CD4-positive, alpha-beta T cell treated with Interleukin-4 for 4 hours (primary cell): ENCODE measurements at places on chromosomes 2 and 18.

- DNase-seq = no peak
Observed at GRCh38 chr18:41737218-41737617, 217.8 kb upstream of the PIK3C3 start.

DNA sequence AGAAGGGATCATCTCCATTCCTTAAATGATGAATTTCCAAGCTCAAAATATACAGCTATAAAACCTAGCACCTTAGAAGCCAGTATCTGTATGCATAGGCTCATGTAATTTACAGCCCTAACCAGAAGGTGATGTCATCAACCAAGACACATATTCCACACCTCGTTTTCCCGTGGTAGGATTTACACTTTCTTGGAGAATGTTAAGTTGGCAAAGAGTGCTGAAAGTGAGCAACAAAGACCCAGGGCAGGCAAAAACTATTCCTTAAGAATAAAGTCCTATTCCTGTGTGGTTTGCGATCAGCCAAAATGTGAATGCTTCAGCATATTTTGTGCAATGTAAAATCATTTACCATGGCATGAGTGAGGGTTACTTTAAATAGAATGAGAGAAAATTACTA lies 247.1 kb downstream of the OSR1 start:
- DNase-seq = no peak

DNA sequence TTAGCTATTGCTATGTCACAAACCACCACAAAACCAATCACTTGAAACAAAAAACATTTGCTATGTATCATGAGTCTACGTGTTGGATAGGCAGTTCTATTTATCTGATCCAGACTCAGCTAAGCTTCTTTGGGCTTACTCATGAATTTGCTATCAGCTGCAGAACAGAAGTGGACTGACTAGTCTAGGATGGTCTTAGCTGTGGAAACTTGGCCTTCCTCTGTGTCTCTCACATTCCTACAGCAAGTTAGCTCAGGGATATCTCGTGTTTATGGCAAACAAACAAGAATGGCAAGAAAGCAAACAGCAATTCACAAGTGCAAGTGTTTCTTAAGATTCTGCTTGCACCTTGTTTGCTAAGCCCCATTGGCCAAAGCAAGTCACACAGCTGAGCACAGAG lies 288.0 kb upstream of the TNP1 start:
- DNase-seq = no peak

GRCh38 chr2:238861013-238861730 lies 13.3 kb downstream of the TWIST2 start:
- no peak for DNase-seq

GRCh38 chr18:44705075-44705675 lies 24.5 kb downstream of the SETBP1 start:
- no peak for DNase-seq

DNA sequence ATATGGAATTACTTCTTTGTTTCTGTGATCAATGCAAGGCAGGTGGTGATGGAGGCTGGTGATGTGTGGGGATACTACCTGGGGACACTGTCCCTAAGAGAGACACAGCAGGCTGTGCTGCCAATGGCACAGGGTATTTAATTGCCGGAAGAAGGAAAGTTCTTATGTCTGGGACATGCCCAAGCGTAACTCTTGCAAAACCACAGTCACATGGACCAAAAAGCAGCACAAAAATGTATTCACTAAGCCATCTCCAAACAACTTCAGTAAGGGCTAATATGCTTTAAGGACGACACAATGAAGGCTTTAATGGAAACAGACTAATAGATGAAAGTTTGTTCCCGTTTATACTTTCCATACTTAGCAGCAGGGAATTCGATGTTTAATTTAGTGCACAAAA lies 49.7 kb upstream of the AP1S3 start:
- DNase-seq = no peak

- no peak for DNase-seq
Observed at GRCh38 chr2:111618978-111619902, 264.8 kb downstream of the ANAPC1 start.

DNA sequence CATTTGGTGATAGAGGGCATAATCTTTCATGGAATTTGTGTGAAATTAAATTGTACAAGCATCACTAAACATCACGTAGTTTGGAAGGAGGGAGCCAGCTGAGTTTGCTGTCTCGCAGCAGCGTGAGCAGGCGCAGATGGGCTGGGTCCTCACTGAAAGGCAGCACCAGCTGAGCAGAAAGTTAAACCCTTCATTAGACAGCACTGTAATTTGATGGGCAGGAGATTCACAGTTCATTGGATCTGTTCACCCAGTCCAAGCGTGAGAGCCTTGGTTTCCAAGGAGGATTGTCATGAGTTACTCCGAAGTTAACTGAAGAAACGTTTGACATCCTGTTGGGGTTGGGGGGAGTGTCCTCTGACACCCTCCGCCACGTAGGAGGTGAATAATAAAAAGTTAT lies 89.8 kb upstream of the NFATC1 start:
- DNase-seq = no peak

DNA sequence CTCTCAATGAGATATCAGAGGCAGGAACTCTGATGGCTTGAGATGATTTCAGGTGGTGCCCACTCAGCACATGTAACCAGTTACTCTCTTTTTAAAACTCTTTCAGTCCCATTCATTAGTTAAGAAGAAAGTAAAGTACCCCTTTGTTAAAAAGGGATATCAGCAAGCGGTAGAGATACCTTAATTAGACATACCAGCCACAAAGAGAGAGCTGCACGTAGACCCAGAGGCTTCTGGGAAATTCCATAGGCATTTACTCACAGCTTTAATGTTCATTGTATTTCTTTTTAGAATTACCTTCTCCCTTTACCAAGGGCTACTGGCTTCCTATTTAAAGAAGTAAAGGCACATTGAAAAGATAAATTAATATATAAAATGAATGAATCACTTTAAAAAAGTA lies 63.3 kb downstream of the LYPD6B start:
- DNase-seq = no peak

DNA sequence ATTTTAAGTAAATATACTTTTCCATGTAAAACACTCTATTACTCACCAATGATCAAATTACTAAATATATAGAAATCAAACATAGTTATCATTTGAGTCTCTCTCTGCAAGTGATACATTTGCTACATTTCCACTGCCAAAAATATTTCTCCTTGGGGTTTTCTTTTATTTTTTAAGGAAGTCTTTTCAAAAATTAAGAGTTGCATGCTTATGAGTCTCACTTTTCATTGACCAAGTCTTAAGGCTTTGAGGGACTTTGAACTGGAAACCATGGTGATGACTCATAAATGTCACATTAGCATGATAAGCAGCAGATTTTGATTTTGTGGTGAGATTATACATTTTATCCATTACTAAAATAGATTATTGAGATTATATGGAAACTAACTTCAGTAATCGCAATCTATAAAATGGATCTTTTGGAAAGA lies 152.9 kb downstream of the FAM124B start:
- DNase-seq = no peak

DNA sequence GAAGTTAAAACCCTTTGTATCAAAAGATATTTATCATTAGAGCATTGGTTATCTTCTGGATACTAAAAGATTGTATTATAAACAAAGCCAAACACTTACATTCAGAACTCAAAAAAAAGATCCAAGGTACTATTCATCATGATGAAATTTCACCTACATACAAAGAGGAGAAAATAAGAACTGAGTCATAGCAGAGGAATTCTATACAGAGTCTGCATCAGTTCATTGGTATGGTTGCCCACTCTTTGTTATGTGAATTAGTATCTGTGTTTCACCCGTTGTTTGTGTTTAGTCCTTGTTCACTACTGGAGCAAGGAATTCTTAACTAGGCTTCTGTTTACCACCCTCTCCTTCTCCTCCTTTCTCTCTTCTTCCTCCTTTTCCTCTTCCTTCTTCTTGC lies 157.9 kb downstream of the LNPK start:
- DNase-seq = no peak

DNA sequence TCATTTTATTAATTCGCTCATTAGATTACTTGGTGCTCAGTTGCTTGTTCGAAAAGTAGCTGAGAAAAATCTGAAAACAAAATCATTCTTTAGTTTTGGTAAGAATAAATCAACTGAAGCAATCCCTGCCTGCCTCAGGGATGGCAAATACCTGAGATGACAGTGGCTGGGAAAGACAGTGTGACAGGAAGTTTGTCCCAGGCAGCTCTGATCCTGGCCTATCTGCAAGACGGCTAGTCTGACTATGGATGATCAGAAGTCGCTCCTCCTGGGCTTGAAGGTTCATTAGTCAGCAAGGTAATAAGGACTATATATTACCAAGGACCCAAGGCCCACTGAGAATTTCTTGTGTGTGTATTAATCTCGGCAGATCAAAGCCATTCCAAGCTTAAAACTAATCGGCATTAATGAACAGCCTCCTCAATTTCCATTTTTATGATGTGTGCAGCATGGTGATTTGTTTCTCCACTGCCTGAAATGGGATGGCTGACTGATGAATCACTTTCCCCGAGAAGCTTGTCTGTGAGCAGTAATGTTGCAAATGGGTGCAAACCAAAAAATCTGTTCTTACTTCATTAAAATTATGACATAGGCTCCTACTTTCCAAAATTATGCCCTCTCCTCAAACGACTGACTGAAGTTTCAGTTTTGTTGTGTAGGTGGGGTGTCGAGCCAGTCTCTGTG lies 199.9 kb downstream of the ACTR3 start:
- no peak for DNase-seq

GRCh38 chr2:155062922-155063258 lies 364.4 kb downstream of the KCNJ3 start:
- DNase-seq = no peak

DNA sequence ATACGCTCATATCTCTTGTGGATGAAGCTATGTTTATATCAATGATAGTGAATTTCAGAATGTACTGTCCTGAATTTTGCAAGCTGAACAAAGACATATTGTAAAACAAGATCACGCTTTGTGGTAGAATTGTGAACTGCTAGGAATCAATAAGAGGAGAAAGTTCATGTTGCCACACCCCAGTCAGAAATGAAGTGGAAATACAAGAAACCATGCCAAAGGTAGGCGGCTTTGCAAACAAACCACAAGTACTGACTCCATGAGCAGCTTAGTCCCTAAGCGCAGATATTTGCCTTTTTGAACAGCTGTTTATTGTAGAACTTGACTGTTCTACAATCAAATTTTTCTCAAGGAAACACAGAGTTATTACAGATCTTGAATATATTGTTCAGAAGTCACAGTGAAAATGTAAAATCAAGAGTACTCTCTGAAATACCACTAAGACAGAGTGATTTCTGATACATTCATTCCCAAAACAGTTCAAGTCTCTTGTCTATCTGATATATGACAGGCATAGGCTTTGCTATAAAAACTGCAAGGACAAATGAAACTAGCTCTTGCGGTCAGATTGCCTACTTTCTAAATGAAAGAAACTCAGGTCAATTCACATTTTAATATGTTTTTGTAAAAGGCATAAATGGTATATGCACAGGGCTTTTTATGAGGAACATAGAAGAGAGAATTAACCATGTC lies 120.9 kb upstream of the CDH19 start:
- DNase-seq = no peak

GRCh38 chr18:2100694-2101213 lies 470.6 kb downstream of the METTL4 start:
- no peak for DNase-seq

GRCh38 chr2:69524799-69525198 lies 87.6 kb upstream of the NFU1 start:
- DNase-seq = no peak

DNA sequence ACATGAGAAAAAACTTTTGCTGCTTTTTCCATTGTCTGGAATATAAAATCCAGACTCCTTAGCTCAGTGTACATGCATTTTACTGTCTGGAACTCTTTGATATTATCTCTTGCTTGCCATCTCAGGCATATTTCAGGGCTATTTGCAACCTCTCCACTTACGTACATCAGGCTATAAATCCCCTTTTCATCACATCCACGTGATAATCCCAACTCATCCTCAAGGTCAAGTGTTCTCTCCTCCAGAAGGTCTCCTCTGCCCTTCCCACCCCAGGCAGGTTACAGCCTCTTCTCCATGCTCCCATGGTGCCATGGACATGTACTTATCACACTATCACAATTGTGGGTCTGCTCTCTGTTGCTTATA lies 202.5 kb upstream of the RBMS1 start:
- no peak for DNase-seq

GRCh38 chr2:16817305-16818202 lies 151.9 kb upstream of the CYRIA start:
- DNase-seq = no peak

GRCh38 chr18:68865503-68865902 lies 67.6 kb downstream of the CCDC102B start:
- DNase-seq = no peak

GRCh38 chr2:232102380-232102779 lies 140.9 kb downstream of the DIS3L2 start:
- no peak for DNase-seq

DNA sequence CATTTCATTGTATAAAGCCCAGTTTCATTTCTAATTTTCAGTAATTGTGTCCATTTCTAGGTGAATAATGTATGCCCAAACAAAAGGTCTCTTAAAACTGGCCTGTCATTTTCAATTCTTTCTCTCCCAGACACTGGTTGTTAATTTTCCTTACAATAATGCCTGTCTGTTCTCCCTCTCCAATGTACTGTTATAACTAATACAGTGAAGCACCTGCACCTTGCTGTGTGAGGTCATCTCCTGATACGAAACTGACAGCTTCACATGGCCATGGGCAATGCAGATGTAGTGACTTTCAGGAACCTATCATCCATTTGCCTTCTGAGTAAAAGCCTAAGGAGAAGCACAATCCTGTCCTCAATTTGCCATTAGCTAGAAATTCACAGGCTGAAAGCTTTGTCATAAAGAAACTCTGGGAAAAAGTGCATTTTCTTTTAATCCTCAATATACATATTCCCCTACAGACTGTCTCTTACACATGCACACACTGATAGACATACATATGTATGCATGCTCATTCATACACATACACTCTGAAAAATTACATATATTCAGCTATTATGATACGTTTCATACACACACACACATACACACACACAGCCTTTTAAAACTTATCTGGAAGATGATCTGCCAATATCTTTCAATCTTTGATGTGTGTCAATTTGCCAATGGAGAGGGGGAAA lies 1030.3 kb downstream of the TDRD15 start:
- DNase-seq = no peak

DNA sequence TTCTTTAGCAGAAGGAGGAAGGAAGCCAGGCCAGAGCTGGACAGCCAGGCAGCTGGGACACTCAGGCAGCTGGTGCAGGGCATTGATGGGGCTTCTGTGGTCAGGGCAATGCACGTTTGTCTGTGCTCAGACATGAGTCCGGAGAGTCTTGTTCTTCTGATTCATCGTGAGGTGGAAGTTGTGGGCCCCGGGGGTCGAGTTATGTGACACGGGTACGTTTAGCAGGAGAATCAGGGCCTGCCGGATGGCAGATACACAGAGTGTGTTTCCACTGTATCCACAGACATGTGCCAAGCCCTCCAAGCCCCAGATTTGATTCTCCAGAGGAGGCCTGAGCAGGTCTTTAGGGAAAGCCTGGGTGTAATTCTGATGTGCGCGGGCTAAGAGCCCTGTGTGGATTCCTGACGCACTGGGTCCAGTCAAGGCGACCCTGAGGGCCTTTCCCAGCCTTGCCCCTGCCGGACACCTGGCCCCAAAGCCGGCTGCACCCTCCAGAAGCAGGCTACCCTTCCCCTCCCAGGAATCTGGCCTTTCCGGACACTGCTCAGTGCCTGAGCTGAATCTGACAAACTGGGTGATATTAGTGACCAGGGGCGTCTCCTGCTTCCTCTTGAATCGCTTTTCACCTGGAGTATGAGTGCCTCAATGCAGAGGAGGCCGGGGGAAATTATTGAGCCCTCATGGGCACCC lies 10.1 kb downstream of the ARHGEF4 start:
- no peak for DNase-seq

- no peak for DNase-seq
Observed at GRCh38 chr18:10049747-10050146, 135.9 kb downstream of the VAPA start.

GRCh38 chr2:10966741-10967140 lies 55.0 kb downstream of the KCNF1 start:
- no peak for DNase-seq

GRCh38 chr18:37246779-37247340 lies 318.7 kb downstream of the CELF4 start:
- no peak for DNase-seq
